Stimulated activated CD8-positive, alpha-beta memory T cell treated with anti-CD3 and anti-CD28 coated beads, Interleukin-15, amount 100 ng/mL, for 1 hour (primary cell): ENCODE measurements at places on chromosomes 3 and 15.

DNA sequence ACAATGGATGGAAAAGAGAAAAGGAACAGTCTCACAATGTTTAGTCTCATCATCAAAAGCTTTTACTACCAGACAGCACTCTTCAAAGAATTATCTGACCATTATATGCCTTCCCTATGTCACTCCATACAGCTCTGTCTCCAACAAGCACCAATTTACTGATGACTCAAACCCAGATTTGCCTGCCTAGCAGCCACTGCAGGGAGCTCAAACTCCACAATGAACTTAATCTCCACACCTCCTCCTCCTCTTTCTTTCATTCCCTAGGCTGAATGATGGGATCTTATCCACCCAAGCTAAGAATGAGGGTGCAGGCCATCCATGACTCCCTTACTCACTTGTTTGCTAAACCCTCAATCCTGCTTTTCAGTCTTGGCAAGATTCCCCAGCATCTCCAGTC, 45.5 kb downstream of the NBEAL2 start:
- no peak for DNase-seq

DNA sequence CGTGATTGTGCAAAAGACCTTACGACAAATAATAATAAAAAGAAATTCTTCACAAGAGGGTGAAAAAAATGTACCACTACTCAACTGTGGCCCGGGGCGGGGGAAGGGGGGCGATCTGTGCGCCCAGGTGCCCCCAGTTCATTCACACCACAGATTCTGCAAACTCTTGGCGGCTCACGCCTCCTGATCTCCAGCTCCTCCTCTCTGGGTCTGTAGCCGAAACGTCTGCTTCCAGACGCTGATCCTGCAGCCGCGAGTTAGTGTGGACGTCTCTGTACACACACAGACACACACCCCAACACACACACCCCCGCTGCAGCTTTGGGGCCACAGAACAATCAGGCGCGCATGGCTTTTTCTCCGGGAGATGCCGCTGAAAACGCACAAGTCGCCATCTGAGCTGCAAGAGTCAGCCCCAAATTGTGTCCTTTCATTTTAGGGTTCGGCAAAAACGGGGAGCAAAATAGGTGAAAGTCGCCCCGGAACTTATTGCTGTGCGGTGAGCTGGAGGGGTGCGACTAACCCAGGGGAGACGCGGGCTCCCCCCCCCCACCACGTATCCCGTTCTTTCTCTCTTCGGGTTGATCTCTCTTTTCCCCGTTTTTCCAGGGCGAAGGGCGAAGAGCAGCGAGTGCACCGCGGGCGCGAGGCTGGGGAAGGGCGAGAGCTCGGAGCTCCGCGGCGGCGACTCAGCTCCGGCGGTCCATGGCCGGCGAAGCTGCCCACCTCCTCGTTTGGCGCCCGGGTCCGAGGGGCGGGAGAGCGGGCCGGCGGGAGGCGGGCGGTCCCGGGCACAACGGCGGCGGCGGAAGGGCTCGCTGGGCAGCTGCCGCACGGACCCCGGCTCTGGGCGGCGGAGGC, 505 bp upstream of the WNT5A start:
- DNase-seq = no peak

DNA sequence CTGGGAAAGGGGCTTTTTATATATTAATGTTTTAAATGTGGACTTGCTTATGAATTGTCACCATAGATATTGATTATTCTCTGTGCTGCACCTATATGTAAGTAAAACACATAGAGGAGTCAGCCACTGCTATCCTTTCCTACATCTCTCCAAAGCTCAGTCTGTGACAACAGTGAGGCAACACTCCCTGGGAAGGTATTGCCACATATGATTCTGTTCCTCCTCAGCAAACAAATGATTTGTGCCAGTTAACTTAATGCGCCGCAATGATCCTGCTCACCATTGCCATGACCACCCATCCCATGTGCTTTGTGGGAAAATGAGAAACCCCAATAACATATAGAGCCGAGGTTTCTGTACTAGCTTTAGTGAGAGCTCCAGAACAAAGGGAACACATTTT, 75.1 kb upstream of the FBN1 start:
- DNase-seq = no peak

- DNase-seq = no peak
Observed at GRCh38 chr3:53693451-53693850, 152.8 kb downstream of the CHDH start.
